ENCODE measurements at places on chromosomes 7 and 10.

- DNase-seq = no peak
Observed at GRCh38 chr7:150586068-150586784, 19.0 kb downstream of the GIMAP4 start.

GRCh38 chr7:80294346-80294745 lies 159.7 kb downstream of the GNAI1 start:
- DNase-seq = no peak

DNA sequence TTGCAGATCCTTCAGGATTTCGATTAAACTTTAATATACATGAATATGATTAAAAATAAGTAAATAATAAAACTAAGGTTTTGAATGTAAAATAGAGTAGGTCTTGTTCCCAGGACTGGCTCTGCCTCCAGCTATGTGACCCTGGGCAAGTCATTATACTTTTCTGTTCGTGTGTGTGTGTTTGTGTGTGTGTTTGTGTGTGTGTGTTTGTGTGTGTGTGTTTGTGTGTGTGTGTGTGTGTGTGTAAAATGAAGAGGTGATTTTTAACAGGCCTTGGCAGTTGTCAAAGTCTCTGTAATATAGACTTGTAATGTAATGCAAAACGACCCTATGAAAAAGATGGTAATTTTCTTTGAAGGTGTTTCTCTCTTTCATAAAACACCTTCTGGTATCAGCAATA lies 79.2 kb downstream of the HGF start:
- DNase-seq = no peak

- DNase-seq = no peak
Observed at GRCh38 chr7:121394709-121395140, 1.4 kb downstream of the FAM3C start.

GRCh38 chr7:101875283-101875846 lies 57.9 kb downstream of the CUX1 start:
- DNase-seq = no peak
